ENCODE measurements at places on chromosomes 12 and 14.
A peak's percentile ranks its signal among the peaks of the same experiment; 100 is the strongest.

DNA sequence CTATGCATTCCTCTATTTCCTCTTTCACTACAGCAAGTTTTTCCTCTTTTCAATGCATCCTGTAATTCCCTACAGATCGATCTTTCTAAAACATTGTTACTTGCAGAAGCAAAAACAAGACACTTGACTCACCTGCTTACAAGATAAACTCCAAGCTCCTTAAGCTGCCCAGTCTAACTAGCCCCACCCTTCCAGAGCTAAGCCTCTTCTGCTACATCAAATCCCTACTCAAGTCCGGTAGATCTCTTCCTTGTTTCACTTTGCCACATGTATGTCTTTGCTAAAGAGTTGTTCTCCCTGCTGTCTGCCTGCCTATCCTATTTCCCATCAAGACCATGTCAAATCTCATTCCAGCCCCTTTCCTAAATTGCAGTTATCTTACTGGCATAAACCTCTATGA, 724.8 kb downstream of the C12orf50 start:
- no peaks in the 10 kb centered on the region for H3K27me3 ChIP-seq
- DNase-seq, result no peak
- no peak overlapping the region for H3K4me3 ChIP-seq

- DNase-seq, result no peak
- H3K4me1 ChIP-seq, result no peaks in the 10 kb centered on the region
- H3K27ac ChIP-seq, result no peak overlapping the region
- no peaks in the 10 kb centered on the region for H3K36me3 ChIP-seq
These were observed 82.1 kb downstream of the WSCD2 start for GRCh38 chr12:108211157-108211556.

DNA sequence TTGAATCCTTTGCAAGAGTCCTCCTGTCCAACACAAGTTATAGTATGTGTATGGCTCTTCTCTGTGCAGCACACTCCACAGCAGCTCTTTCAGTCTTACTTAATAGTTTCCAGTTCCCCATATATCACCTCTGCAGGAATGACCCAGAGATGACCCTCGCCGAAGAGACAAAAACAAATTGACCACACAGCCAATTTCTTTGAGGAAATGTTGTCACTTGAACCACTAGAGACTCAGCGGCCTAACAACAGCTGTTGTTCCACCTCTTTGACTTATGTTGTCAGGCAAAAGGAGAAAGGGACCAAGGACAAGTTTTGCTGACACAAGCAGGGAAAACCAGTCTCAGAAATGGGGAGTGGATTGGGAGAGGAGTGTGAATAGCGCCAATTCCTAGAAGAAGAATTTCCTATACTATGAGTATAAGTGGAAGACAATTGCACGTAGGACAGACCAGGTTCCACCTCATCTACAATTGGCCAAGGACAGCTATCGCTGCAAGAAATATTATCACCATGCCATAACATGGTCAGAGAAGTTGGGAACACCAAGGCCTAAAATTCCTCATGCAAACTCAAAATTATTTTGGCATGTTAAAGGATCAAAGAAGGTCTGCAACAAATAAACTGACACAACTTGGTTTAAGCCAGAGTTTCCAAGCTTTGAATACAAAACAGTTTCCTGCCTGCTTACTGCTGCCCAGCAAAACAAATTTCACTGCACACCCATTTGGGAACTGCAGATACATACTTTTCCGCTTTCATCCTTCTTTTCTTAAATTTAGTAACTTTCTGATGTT, 41.7 kb upstream of the ITPR2 start:
- peaks cover 20% of the 10 kb centered on the region for H3K4me1 ChIP-seq
- H3K36me3 ChIP-seq, result no peaks in the 10 kb centered on the region
- H3K27ac ChIP-seq, result no peak overlapping the region
- H3K4me3 ChIP-seq, result no peak overlapping the region
- no peak for DNase-seq

- H3K27me3 ChIP-seq, result no peaks in the 10 kb centered on the region
- no peak for DNase-seq
These were observed 30.7 kb downstream of the MAP4K5 start for GRCh38 chr14:50501642-50502041.

GRCh38 chr14:92524602-92525185, 11.1 kb downstream of the RIN3 start:
- H3K27ac ChIP-seq, result no peak overlapping the region
- no peak for DNase-seq
- H3K4me1 ChIP-seq, result no peaks in the 10 kb centered on the region
- H3K36me3 ChIP-seq, result peaks cover 11% of the 10 kb centered on the region
- H3K27me3 ChIP-seq, result no peaks in the 10 kb centered on the region

DNA sequence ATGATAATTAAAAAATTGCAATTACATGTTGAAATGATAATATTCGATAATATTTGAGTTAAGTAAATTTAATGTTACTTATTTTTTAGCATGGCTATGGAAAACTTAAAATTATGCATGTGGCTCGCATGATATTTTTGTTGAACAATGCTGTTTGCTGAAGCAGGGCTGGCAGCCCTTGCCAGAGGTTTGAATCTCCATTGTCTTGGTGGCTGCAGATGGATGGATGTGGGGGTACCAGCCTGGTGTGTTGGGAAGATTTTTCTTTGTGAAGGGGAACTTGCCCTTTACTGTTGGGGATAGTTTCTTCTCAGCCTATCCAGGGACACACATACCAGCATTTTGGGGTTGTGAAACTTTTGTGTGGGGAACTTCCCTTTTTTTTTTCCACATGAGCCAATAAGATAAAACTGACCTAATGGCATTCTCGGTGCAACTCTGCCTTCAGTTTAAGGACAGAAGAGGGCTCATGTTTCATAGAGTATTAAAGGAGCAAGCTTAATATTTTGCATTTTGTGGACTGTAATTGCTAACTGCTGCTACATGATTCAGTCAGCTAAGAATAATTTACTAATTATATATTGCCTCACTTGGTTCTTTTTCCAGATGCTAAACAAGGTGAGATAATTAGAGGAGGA, 8.8 kb downstream of the RASSF3 start:
- DNase-seq, result peak; percentile 46
- H3K4me1 ChIP-seq, result peaks cover 22% of the 10 kb centered on the region
- peak overlapping the region; percentile 74 for H3K4me3 ChIP-seq
- peaks cover 31% of the 10 kb centered on the region for H3K36me3 ChIP-seq
- no peaks in the 10 kb centered on the region for H3K27me3 ChIP-seq

Data from stimulated activated naive B cell treated with anti-CD40 and anti-IgM and Interleukin-4, amounts not matched to agents 10 μg/mL and 1 μg/mL and 100 μg/mL, for 72 hours (primary cell).